ENCODE measurements at places on chromosomes 7 and 10.

DNA sequence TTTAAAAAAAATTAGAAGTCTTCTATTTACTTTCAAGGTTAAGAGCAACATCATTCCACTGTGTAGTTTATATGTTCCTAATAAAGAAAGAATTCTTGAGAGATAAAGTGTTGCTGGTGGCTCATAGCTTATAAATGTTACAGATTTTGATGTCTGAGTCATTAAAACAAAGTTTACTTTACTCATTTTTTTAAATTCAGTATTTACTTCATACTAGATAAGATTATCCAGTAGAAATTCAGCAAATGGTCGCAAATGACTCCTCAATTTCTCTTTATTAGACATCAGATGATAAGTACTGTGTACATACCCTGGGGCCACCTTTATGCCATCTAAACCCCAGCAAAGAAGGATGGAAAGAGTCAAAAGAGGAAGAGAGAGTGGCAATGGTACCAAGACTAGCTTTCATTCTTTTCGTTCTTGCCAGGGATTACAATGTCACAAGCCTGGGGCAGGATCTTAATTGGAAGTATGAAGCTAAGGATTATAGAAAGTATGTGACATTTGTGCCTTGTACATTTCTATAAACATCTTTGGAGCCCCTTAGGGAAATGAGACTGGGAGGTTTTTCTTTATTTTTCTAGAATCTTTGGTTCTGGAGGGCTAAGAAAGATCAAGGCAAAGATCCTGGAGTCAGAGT lies 206.1 kb downstream of the CHRM2 start:
- DNase-seq, result no peak

DNA sequence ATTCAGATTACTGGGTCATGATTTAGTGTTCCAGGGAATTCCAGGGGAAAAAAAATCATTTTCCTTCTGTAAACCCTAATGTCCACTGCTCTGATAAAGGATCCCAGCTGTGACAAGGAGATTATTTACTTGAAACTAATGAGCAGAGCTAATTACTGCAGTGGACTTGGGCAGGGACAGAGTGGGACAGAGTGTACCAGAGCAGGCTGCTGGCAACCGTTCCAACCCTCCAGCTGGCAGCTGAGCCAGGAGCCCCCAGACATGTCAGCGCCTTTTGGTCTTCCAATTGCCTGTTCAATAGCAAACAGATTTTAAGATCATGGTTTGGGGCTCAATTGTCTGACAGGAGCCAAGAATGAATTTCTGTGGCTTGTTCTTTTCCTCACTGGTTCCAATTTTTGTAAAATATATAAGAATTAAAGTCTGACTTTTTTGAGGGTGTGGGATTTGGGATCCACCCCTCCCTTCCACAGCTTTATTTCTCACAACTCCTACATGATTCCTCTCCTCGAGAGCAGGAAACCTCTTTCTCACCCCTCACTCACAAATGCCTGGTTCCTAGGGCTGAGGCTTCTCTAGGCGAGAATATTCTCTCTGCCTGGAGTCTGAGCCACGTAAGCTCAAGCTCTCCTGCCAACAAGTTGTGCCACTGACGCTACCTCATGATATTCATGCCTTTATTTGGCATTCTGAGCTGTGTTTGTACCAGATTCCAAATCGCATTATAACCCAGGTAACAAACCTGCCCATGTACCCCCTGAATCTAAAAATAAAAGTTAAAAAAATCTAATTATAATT lies 20.6 kb upstream of the FAM180A start:
- DNase-seq, result no peak

GRCh38 chr7:25839084-25839769 lies 312.8 kb upstream of the NFE2L3 start:
- no peak for DNase-seq

GRCh38 chr10:44332465-44332864 lies 52.4 kb downstream of the CXCL12 start:
- no peak for DNase-seq

- no peak for DNase-seq
Measured at GRCh38 chr10:123093489-123093888, 42.3 kb upstream of the HMX3 start.

- no peak for DNase-seq
Measured at GRCh38 chr10:13684806-13685482, 98.2 kb downstream of the PRPF18 start.

DNA sequence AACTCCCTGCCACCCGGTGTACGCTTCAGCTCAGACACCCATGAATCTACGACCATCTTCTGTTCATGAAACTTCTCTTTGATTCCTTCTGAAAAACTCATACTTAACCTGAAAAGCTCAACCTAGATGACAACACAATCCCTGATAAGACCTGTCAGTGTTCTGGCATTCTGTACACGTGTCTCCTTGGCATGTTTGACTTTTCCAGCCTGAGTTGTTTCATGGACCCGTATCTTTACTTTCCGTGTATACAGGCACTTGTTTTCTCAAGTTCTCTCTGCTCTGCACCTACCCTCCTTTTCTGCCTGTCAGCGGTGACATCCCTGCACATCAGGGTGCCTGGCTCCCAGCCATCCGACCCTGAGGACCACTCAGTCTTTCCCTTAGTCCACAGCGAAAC lies 103.3 kb downstream of the LARP4B start:
- no peak for DNase-seq
